Tibial nerve (tissue), 4 donors: ENCODE measurements at places on chromosomes 2 and 18.

GRCh38 chr2:23916727-23917405 is 10.1 kb downstream of the ATAD2B start:
- DNase-seq, result no peak

GRCh38 chr2:160224060-160224459 is 24.0 kb upstream of the ITGB6 start:
- no peak for DNase-seq

GRCh38 chr2:31828891-31829290 is 181.9 kb downstream of the MEMO1 start:
- DNase-seq, result no peak

GRCh38 chr18:55328301-55328700 is 259.7 kb downstream of the TCF4 start:
- no peak for DNase-seq

- no peak for DNase-seq
These were observed 217.0 kb upstream of the UBE2E3 start for GRCh38 chr2:180763263-180763989.

DNA sequence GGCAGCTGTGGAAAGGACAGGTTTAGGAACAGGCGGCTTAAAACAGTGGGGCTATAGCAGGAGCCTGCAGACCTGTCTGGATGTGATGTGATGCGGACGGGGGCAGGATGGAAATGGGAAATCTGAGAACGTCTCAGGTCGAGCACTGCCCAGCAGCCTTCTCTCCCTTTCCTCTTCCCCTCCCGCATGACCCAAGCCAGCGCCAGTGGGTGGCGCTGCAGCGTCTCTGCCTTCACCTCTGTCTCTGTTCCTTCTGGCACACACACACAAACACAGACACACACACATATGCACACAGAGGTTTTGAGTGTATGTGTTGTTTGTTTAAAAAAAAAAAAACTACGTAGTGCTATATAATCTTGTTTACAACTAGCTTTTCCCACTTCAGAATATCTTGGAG is 82.0 kb upstream of the SLC66A3 start:
- DNase-seq, result no peak

DNA sequence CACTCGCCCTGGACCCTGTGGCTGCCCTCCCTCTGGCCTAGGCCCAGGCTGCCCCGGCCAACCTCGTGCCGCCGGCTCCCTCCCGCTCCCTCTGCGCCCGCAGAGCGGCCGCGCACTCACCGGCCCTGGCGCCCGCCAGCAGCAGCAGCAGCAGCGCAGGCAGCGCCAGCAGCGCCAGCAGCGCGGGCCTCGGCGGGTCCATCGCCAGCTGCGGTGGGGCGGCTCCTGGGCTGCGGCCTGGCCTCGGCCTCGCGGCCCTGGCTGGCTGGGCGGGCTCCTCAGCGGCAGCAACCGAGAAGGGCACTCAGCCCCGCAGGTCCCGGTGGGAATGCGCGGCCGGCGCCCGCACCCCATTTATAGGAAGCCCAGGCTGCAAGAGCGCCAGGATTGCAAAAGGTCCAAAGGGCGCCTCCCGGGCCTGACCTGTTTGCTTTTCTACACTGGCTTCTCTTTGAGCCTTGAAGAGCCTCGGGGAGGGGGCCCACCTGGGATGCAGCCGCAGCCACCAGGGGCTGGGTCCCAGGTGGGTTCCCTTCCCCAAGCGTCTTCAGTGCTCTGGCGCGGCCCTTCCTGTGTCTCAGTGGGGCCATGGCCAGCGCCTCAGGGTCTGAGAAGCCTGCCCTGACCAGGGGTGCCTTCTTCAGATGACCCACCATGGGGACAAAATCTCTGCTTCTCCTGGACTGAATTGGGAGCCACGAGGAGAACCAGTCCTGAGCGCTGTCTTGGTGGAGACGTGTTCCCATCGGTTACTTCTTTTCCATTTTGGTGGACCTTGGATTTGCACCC is at the start of gene APOB:
APOB (minus strand) TSS at position 330 of the 789 bp plus-strand sequence; CDS start at position 202, 128 bp downstream.
- no peak for DNase-seq

DNA sequence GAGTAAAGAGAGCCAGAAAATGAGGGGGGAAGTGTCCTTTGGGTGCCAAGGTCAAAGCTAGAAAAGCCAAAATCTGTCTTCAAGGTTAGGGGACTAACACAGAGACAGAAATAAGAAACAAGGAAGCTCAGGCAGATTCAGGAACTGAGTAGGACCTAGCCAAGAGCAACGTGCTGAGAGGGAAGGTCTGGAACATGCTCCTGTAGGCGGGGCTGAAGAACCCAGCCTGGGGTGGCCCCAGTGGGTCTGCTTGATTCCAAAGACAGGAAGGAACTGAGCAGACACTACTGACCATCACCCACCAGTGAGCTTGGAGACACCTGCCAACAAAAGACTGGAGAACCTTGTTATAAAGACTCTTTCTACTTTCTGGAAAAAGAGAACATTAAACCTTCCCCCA is 105.1 kb downstream of the SP3 start:
- no peak for DNase-seq

DNA sequence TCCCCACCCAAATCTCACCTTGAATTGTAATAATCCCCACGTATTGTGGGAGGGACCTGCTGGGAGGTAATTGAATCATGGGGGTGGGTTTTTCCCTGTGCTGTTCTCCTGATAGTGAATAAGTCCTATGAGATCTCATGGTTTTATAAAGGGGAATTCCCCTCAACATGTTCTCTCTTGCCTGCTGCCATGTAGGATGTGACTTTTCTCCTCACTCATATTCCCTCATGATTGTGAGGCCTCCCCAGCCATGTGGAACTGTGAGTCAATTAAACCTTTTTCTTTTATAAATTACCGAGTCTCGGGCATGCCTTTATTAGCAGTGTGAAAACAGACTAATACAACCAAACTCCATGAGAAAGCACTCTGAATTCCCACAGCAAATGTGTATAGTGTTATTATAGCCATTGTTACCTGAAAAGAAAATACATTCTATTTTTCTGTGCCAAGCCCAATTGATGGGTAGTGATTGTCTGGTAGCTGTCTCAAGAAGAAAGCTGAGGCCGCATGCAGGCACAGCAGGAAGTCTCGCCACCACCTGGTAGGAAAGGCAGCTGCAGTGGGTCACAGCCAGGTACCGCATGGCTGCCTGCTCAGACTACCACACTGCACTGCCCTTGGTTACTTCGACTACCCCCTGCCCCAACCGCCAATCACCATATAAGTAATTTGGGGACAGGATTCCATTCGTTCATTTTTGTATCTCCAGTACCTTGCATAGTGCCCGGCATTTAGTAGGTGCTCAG is 10.3 kb upstream of the ZBTB7C start:
- no peak for DNase-seq

GRCh38 chr2:633371-633770 is 43.8 kb downstream of the TMEM18 start:
- DNase-seq, result no peak

- no peak for DNase-seq
These were observed 2.3 kb upstream of the VSNL1 start for GRCh38 chr2:17538022-17538843.

DNA sequence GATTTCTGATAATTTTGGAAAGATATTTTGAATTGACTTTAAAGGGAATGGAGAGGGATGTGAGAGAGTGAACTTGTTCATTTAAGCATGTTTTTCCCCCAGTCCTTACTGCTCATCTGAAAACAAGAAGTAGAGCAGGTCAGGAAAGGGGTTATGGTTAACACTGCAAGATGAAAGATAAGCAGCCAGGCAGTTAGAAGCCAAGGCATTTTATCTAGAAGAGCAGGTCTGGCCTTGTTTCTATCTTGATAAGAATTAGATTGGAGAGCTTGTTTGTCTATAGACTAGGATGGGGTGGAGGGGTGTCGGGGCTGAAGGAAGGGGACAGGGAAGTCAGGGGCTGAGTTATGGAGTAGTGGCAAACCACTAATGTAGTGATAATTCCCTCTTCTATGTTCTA is 171.6 kb downstream of the IKZF2 start:
- no peak for DNase-seq

DNA sequence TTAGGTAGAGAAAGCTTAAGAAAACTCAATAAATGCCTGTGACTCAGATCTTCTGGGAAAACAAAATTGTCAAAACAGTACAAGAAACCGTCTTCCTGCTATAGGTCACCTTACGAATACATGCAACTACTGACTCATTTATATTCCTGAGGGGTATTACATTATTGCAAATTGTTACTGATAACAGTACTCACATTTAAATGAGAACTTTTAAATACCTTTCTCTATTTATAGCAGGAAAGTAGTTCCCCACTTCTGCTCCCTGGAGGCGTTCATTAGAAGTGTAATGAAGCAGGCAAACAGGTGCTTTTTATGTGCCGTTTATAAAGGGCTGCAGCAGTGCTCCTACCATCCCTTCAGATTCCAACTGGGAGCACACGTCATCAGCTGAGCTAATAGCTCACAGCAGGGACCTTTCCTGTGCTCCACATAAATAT is 65.1 kb upstream of the RPRM start:
- no peak for DNase-seq

GRCh38 chr2:207136874-207137273 is 28.9 kb downstream of the KLF7 start:
- no peak for DNase-seq

GRCh38 chr2:195038153-195038552 is 618.9 kb upstream of the SLC39A10 start:
- DNase-seq, result no peak

- no peak for DNase-seq
These were observed 39.4 kb downstream of the EFR3B start for GRCh38 chr2:25081237-25081790.

- DNase-seq, result no peak
These were observed 119.5 kb downstream of the POLE4 start for GRCh38 chr2:75077909-75078308.

DNA sequence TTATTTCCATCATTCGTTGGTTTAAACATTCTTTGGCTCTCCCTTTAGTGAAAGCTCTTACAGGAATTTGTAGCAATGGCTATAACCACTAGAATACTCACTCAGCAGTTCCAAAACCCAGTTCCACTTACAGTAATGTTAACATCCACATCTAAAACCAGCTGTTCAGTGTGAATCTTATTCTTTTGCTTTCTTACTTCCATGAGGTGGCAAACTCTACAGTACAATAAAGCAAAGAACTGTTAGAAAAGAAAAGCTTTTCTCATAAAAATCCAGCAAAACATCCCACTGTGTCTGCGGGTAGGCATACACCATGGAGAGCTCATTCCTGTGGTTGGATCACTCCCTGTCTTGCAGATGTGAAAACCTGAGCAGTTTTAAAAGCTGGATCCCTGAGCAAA is 147.1 kb downstream of the ARHGAP28 start:
- no peak for DNase-seq

DNA sequence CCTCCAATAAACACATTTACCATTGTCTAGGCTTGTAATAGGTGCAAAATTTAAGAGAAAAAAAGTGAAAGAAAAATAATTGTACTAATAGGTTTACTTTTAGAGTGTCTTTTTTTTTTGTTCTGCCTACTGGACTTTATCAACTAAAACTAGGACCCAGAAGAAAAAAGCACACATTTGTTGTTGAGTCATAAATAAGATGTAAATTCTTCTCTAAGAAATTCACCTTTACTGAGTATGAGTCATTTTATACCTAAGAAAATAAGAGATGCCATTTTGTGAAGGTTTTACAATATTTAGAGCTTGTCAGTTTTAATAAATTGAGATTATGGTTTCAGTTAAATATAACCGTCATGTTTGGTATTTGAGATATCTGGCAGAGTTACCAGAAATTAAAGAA is 19.2 kb downstream of the FARP2 start:
- DNase-seq, result no peak

DNA sequence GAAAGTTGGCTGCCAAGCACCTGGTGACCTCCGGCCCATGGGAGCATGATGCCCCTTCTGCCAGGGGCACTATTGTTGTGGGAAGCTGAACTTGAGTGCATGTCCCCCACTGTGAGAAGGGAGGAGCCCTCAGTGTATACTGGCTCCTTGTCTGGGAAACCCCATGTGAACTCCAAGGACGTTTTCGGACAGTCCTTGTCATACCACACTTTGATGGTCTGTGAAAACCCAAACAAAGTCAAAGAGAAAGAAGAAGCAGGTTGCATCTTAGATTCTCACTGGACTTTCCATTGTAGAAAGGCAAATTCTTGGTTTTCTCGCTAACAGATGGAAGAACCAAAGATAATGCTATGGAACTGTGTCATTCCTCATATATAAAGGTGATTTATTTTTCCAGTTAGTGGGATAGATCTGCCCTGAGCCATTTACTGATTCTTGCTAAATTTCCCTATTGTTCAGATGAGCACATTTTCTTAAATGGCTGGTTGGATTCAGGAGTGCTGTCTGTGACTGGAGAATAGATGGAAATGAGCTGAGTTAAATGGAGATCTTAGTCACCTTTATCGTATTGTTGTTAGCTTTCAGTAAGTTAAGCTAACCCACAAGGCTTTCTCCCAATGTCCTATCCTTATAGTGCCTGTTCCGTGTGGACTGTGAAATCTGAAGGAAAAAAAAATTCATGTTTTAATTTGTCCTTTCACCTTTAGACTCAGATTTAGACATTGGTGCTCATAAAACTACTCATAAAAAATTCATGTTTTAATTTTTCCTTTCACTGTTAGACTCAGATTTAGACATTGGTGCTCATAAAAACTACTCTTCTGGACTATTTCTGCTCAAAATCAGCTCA is 166.6 kb downstream of the ACTR3 start:
- DNase-seq, result no peak
